ENCODE measurements at places on chromosomes 3 and 15. TPM values are rescaled to one million over a fixed set of nuclear protein-coding genes. Genes with fewer than 3 reads are reported as not detected.

The CCR9 gene
- total RNA-seq, result 0.13 TPM

The SNTN gene
- total RNA-seq, result not detected

The CHRM5 gene
- not detected for total RNA-seq

The TICRR gene
- total RNA-seq, result 2.9 TPM

The IQCF5 gene
- total RNA-seq, result not detected

The GOLGA8J gene
- 0.35 TPM for total RNA-seq

The HPS3 gene
- 19.5 TPM for total RNA-seq

The COPS2 gene
- 47.7 TPM for total RNA-seq

The ROPN1 gene
- 1.1 TPM for total RNA-seq

The HERC2 gene
- 71.2 TPM for total RNA-seq

The GOLGA8B gene
- 10.2 TPM for total RNA-seq

The GPR87 gene
- total RNA-seq, result not detected

The CCDC39 gene
- total RNA-seq, result not detected

The PPP1R2 gene
- 37.4 TPM for total RNA-seq

The CLEC3B gene
- total RNA-seq, result 9.6 TPM

The SLC22A13 gene
- 0.27 TPM for total RNA-seq

The SAMD7 gene
- not detected for total RNA-seq

The TMCO5A gene
- total RNA-seq, result not detected

The C3orf85 gene
- 18.8 TPM for total RNA-seq

The SLC6A20 gene
- 4.4 TPM for total RNA-seq

The VGLL3 gene
- 8.0 TPM for total RNA-seq

The IP6K1 gene
- 33.7 TPM for total RNA-seq

The ACTRT3 gene
- 1.2 TPM for total RNA-seq

The CFAP20DC gene
- total RNA-seq, result 1.7 TPM

The STX19 gene
- 9.0 TPM for total RNA-seq

The DAZL gene
- not detected for total RNA-seq

The MESP2 gene
- total RNA-seq, result 5.4 TPM

The TMEM212 gene
- not detected for total RNA-seq

The CAMP gene
- not detected for total RNA-seq

The CYP11A1 gene
- total RNA-seq, result not detected

The RSL24D1 gene
- total RNA-seq, result 52.4 TPM

The ADCY5 gene
- 5.6 TPM for total RNA-seq

The VWA5B2 gene
- 2.3 TPM for total RNA-seq

The SLC6A1 gene
- 0.21 TPM for total RNA-seq

The GOLGA6B gene
- total RNA-seq, result not detected

The FETUB gene
- 0.27 TPM for total RNA-seq

The ATP10A gene
- 0.89 TPM for total RNA-seq

The ACOX2 gene
- total RNA-seq, result 14.6 TPM

The OSTN gene
- not detected for total RNA-seq

The KBTBD12 gene
- total RNA-seq, result 3.2 TPM

The ZDHHC19 gene
- not detected for total RNA-seq

The CHRFAM7A gene
- 0.42 TPM for total RNA-seq

The RUVBL1 gene
- total RNA-seq, result 16.1 TPM

The VEPH1 gene
- total RNA-seq, result 2.7 TPM

The ABHD5 gene
- total RNA-seq, result 25.2 TPM

The SPATA12 gene
- total RNA-seq, result 0.27 TPM

The DYNC1LI1 gene
- 19.0 TPM for total RNA-seq

The GOLGA6L10 gene
- 1.8 TPM for total RNA-seq

The GASK1A gene
- total RNA-seq, result 1.3 TPM

The PPP1R14D gene
- total RNA-seq, result 137 TPM

The SERINC4 gene
- 0.21 TPM for total RNA-seq

The AADAC gene
- total RNA-seq, result not detected

The MYRIP gene
- total RNA-seq, result 6.3 TPM

The IGSF10 gene
- total RNA-seq, result 1.5 TPM

The BLM gene
- 3.3 TPM for total RNA-seq

The GOLGA8M gene
- not detected for total RNA-seq

The CLASP2 gene
- total RNA-seq, result 37.4 TPM
